Stimulated activated CD4-positive, alpha-beta T cell treated with anti-CD3 and anti-CD28 coated beads, Interleukin-15, amount 100 ng/mL, for 1 hour (primary cell): ENCODE measurements at places on chromosomes 1 and 21.

DNA sequence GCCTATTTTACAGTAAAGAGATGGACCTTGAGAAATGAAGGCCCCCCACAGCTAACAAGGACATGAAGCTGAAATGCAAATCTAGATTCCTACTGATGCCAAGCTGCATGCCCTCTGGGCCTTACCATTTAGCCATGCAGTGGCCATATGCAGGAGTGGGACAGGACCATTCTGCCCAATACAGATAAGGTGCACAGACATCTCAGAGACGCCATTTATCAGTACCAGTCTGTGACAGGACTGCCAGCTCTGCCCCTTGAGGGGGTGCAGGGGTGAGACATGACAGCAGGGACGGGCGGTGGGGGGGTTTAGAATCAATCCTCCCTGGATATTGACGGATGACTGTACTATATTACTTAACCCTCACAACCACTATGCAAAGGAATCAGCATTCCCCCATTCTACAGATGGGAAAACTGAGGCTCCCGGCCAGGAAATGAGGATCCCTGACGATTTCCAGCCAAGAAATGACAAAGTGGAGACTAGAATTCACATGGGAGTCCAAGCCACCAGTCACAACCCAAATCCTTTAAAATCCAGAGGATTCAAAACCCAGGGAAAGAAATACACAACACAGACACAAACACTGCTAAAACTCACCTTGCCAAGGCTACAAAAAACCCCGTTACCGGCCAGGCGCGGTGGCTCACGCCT is 10.8 kb downstream of the SSBP3 start:
- no peak for DNase-seq

GRCh38 chr1:20962576-20963258 is 175.6 kb upstream of the HP1BP3 start:
- no peak for DNase-seq

GRCh38 chr1:36472656-36473055 is 8.5 kb upstream of the MRPS15 start:
- no peak for DNase-seq

- no peak for DNase-seq
Measured at GRCh38 chr1:67100833-67101232, 33.9 kb downstream of the C1orf141 start.

- DNase-seq, result no peak
Measured at GRCh38 chr1:2890221-2890850, 88.8 kb upstream of the TTC34 start.

- no peak for DNase-seq
Measured at GRCh38 chr1:177629526-177629925, 340.3 kb downstream of the SEC16B start.

GRCh38 chr1:2326524-2326923 is 64.8 kb downstream of the MORN1 start:
- DNase-seq, result no peak

DNA sequence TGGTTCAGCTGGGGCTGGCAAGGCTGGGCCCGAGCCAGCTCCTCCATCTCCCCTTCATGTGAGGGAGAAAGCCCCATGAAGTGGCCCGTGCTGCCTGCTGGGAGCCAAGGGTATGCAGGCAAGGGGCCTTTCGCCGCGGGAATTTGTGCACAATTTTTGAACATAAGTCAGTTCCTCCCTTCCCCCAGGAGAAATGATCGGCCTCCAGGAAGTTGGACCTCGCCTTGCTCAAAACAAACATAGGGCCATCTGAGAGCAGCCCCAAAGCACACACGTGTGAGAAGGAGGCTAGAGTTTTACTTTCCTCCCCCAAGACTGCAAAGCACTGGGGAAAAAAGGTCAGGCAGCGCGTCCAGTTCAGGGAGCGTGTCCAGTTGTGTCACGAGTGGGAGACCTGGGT is 64.7 kb downstream of the PRDM16 start:
- DNase-seq, result no peak

GRCh38 chr1:24870551-24871195 is 59.4 kb downstream of the RUNX3 start:
- DNase-seq, result no peak

GRCh38 chr1:201741763-201742342 is 87.1 kb upstream of the IPO9 start:
- no peak for DNase-seq

GRCh38 chr1:244022311-244022710 is 28.8 kb upstream of the ZBTB18 start:
- no peak for DNase-seq

DNA sequence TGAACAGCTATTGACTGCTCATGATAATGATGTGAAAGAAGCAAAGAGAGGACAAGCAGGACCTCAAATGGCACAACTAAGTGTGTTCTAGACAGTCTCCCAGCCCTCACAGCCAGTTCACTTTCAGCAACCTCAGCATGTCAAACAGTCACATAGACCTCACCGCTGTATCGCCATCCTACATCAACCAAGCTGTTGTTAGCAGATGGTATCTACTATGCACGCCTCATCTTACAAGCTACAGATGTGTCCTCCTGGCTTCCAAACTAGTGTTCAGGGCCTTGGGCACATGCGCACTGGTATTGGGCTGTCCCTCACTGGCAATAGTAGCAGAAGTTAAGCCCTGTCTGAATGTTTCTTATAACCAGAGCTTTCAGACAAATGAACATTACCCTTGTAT is 28.4 kb downstream of the EVI5 start:
- no peak for DNase-seq

- no peak for DNase-seq
Measured at GRCh38 chr1:162380061-162380846, 1.3 kb upstream of the C1orf226 start.

DNA sequence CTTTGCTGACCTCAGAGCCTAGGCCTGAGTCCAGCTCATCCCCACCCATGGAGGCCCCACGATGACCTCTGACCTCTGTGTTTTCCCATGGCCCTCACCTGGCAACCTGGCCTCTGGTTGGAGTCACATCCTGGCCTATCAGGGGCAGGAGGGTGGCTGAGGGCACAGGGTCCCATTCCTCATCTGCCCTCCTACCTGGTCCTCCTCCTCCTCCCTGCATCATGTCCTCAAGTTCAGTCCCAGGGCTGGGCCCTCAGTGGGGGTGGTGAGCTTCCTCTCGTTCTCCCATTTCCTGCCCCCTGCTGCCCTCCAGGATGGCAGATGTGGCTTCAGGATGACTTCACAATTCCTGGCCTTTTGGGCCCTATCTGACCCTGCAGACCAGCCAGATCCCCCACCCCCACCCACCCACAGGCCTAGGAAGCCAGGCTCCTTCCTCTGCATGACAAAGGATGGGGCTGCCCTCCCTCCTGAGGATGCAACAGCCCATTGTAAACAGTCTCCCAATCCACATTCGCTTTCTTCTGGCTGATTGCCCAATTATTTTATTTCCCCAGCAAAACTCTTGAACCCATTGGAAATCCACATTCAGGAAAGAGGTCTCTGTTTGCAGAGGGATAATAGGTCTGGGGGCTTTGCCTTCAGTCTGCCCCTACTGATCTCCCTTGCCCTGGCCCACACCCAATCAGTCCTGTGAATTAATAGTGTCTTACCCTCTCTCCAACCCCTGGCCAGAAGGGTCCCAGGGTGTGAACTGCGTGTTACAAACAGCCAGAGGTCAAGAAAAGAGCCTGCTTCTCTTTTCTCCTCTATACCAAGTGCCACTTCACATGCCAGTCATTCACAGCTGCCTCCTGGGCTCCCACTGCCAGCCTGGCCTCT is 10.3 kb upstream of the LEFTY1 start:
- DNase-seq, result no peak

DNA sequence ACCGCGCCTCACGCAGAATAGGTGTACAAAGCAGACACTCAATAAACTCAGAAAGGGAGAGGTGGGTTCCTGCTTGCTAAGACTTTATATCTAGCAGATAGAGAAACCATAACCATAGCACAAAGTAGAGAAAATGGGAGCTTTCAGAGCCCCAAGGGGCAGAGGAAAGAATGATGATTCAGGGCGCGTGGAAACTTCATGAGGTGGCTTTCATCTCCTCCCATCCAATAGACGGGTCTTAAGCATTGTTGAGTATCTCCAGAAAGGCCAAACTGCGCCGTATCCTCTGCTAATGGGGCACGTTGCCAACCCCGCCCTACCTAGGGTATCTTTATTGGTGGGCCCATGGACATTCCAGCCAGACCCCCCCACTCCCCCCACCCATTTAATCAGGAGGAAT is 778 bp upstream of the MIXL1 start:
- no peak for DNase-seq

- no peak for DNase-seq
Measured at GRCh38 chr21:42063191-42063570, 7.9 kb upstream of the UMODL1 start.

DNA sequence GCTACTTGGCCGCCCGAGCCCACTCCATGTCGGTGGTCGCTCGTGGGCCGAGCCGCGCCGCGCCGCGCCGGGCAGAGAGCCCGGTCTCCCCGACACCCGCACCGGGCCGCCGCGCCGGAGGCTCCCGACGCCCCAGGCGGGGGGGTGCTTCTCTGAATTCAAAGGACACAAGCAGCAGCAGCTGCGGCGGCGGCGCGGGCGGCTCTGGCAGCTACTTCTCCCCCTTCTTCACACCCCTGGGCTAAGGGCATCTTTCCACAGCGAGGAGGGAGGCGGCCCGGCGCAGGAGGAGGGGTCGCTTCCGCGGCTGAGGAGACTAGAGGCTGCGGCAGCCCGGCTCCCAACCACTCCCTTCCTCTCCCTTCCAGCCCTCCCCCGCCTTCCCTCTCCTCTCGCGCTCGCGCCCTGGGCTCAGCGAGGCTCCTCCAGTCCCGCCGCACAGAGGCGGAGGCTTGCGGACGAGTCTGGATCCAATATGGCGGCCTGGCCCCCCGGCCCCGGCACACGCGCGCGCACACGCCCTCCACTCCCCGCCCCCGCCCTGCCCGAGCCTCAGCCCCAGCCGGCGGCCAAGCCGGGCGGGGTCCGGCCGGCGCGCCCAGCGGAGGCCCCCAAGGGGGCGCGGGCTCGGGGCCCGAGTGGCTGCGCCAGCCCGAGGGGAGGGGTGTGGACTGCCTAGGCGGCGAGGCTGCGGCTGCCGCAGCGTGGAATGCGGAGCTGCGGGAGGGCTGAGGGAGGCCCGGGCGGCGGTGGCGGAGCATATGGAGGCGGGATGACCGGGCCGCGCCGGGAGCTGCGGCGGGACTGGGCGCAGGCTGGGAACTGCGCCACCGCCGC is at the start of gene CDC42BPA:
TSS of gene CDC42BPA (minus strand) at position 477 of the 837 bp plus-strand sequence. CDS start 1,310 bp downstream, outside the sequence.
- no peak for DNase-seq

- DNase-seq, result no peak
Measured at GRCh38 chr1:56584910-56585528, 5.7 kb upstream of the PLPP3 start.

GRCh38 chr1:54838565-54839180 is 37.5 kb upstream of the TTC22 start:
- DNase-seq, result no peak

- DNase-seq, result no peak
Measured at GRCh38 chr1:246278371-246278770, 228.7 kb downstream of the SMYD3 start.

DNA sequence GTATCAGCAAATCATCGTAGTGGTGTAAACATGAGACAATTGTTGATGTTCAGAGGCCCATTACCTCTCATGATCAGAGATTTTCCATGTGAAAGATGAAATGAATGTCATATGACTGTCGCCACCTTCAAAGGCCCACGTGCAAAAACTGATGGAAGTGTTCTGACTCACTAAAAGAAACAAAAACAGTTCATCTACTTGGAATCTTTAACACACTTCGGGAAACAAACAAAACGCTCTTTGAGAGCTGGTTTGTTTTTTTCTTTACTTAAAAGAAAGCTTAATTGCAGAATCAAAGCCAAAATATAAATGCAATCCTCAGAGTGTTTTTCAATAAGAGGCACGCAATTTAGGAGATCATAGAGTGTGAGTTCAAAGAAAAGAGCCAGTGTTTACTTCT is 100.8 kb downstream of the PLPPR4 start:
- no peak for DNase-seq

DNA sequence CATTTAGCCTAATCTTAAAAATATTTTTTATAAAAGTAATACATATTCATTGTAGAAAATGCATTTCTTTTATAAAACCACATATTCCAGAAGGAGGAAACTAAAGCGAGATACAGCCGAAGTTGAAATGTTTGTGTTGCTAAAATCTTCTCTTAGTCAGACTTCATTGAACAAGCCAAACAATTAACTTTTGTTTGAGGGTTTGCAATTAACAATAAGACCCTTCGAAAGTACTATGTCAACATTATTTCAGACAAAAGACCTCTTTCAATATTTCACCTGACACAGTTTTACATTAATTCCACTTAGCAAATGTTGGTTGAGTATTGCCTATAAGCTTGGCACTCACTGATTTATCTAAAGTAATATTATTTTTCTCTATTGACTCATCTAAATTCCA is 354.0 kb upstream of the ADAMTS5 start:
- no peak for DNase-seq

DNA sequence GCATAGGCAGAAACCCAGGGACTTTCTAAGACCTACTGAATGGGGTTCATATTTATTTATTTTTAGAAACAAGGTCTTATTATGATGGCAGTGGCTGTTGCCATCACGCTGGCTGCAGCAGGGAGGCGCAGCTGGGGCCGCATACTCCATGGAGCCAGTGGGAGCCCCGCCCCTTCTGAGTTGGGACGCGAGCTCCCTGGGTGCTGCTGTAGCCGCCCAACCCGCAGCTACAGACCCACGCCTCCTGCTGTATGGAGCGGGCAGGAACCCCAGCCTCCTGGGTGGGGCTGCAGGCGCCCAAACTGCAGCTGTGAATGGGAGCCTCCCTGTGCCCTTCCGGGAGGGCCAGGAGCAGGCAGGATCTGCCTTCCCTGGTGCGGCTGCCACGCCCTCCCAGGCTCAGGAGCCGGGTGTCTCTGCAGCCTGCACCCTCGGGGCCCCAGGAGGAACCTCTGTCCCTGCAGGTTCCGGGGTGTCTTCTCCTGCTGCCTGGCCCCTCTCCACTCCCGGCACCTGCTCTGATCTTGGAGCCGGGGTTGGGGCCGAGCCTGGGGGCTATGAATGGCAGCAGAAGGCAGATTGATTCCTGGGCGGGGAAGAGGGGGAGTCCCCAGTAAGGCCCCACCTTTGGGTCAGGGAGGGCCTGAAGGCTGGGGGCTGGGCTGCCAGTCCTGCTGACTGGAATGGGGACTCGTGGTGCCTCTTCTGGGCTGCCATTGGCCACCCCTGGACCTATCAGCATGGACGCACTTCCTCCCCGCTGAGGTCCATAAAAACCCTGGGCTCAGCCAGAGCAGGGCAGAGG is 66.5 kb upstream of the LRRN2 start:
- no peak for DNase-seq

- no peak for DNase-seq
Measured at GRCh38 chr1:235763962-235764361, 102.7 kb downstream of the LYST start.

GRCh38 chr1:221100611-221101010 is 221.4 kb downstream of the HLX start:
- no peak for DNase-seq

DNA sequence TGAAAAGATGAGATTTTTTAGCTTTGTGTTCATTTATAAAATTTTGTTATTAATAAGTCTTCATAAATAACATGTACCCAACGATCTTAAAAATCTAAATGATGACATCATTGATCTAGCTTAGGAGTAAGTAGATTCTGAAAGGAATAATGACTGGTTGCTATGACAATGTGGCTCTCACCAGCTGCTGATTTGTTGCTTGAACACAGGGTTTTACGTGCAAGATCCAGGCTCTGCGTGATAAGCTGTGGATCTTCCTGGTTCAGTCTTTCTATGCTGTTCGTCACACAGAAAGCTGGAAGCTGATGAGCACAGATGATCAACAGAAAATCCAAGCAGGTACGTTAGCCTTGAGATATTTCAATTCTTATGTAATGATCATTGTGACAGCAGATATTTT is 49.1 kb upstream of the C1orf146 start:
- no peak for DNase-seq
